ENCODE measurements at places on chromosomes 4 and X.

DNA sequence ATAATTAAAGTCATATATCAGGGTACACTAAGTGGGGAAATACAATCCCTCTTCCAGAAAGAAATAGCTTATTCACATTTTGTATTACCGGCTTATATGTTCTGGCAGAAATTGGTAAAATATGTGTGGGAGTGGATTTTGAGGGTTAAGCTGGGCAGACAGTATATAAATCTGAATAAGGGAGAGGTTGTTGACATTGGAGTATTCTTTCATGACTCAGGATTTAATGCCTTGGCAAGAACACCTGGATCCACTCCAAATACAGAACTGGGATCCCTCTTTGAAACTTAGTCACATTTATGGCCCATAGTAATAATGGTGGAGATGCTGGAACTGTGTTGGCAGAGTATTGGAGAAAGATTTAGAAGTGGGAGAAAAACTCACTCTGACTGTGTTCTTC lies 54.3 kb upstream of the TET2 start:
- DNase-seq, result no peak

GRCh38 chr4:6340446-6341015 lies 70.9 kb downstream of the WFS1 start:
- no peak for DNase-seq

GRCh38 chr4:10593130-10593529 lies 91.4 kb downstream of the CLNK start:
- no peak for DNase-seq

DNA sequence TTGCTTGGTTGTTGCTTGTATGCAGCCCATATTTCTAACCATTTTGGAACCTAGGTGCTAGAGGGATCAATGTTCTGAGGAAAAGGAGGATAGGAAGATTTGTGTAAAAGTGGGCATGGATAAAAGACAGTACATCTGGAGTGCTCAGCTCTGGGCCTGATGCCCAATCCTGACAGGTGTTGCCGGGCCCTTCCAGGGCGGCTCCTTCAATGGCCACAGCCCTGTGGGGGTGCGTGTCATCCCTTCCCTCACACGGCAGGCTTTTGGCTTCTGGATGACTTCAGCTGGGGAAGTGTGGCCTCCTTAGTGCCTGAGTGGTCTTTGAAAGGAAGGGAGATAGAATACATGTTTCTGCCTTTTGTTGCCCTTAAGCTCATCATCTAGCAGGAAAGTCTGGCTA lies 47.2 kb downstream of the NELFA start:
- DNase-seq, result no peak

DNA sequence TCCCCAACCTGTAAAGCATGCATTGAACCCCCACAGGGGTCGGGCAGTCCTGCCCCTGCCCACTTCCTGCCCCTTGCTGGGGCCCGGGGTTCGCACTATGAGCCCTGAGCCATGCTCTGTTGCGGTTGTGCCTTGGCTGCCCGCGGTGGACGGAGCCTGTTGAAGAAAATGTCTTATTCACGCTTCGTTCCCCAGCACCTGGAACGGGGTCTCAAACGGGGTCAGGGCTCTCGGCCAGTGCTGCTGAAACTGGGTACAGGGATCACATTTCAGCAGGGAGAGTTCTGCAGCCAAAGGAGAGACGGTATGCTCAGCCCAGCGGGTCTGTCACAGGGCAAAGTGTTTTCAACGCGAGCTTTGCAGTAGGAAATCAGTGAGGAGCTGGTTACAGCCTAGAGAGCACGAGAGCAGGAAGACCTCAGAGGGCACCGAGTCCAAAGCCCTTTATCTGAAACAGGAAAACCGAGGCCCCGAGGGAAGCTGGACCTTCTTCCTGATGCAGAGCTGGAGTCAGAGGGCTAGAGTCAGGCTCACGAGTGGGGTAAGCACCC lies 46.3 kb upstream of the AFAP1 start:
- DNase-seq, result no peak

All from HAP-1 (cell line).